Bronchus fibroblast of lung (primary cell): ENCODE measurements at places on chromosomes 1 and 21. TPM values are rescaled to one million over a fixed set of nuclear protein-coding genes. Genes with fewer than 3 reads are reported as not detected.

The TBX15 gene
- total RNA-seq, result under 0.01 and 0.34 TPM in 2 replicates

The PPOX gene
- 12.8 and 21.9 TPM in 2 replicates for total RNA-seq

The TMEM81 gene
- total RNA-seq, result 0.67 and 1.0 TPM in 2 replicates

The FAAH gene
- total RNA-seq, result 1.0 TPM in 2 replicates

The L1TD1 gene
- total RNA-seq, result 0.17 and 0.30 TPM in 2 replicates

The CLCA4 gene
- not detected in 2 replicates for total RNA-seq

The ALG14 gene
- 1.6 and 1.7 TPM in 2 replicates for total RNA-seq

The GCSAML gene
- total RNA-seq, result not detected in 2 replicates

The ASTN1 gene
- under 0.01 TPM in 1 of 2 replicates, not detected in the other for total RNA-seq

The C1QA gene
- total RNA-seq, result not detected in 2 replicates

The SEC16B gene
- total RNA-seq, result 3.4 and 4.0 TPM in 2 replicates

The RNF207 gene
- 7.2 and 13.1 TPM in 2 replicates for total RNA-seq

The PLA2G2D gene
- total RNA-seq, result not detected in 2 replicates

The LHX4 gene
- under 0.01 TPM in 1 of 2 replicates, not detected in the other for total RNA-seq

The RCSD1 gene
- total RNA-seq, result under 0.01 TPM in 2 replicates

The ADAMTSL4 gene
- total RNA-seq, result 23.5 and 25.6 TPM in 2 replicates

The KCNA3 gene
- 0.17 and 0.45 TPM in 2 replicates for total RNA-seq

The RAB3B gene
- 15.2 and 16.8 TPM in 2 replicates for total RNA-seq

The SAMD11 gene
- 1.8 and 2.5 TPM in 2 replicates for total RNA-seq

The AUNIP gene
- total RNA-seq, result 5.1 and 9.1 TPM in 2 replicates

The OR2G6 gene
- not detected in 2 replicates for total RNA-seq

The GJC2 gene
- total RNA-seq, result 1.9 and 2.4 TPM in 2 replicates

The IGSF21 gene
- total RNA-seq, result not detected in 2 replicates

The GJA9 gene
- not detected in 2 replicates for total RNA-seq

The AXDND1 gene
- total RNA-seq, result 0.30 TPM in 1 of 2 replicates, not detected in the other

The LIPI gene
- not detected in 2 replicates for total RNA-seq

The SIKE1 gene
- 37.2 and 65.9 TPM in 2 replicates for total RNA-seq

The PPM1J gene
- total RNA-seq, result 1.5 and 2.5 TPM in 2 replicates

The PAFAH2 gene
- total RNA-seq, result 9.7 and 14.5 TPM in 2 replicates

The OR10J1 gene
- total RNA-seq, result not detected in 2 replicates

The SPATA6 gene
- 2.4 and 3.0 TPM in 2 replicates for total RNA-seq
